CD4-positive, alpha-beta T cell treated with Interleukin-21 for 1 hour (primary cell): ENCODE measurements at places on chromosomes 2 and 18.

GRCh38 chr2:98446850-98447249, 2.2 kb downstream of the INPP4A start:
- DNase-seq, result no peak

DNA sequence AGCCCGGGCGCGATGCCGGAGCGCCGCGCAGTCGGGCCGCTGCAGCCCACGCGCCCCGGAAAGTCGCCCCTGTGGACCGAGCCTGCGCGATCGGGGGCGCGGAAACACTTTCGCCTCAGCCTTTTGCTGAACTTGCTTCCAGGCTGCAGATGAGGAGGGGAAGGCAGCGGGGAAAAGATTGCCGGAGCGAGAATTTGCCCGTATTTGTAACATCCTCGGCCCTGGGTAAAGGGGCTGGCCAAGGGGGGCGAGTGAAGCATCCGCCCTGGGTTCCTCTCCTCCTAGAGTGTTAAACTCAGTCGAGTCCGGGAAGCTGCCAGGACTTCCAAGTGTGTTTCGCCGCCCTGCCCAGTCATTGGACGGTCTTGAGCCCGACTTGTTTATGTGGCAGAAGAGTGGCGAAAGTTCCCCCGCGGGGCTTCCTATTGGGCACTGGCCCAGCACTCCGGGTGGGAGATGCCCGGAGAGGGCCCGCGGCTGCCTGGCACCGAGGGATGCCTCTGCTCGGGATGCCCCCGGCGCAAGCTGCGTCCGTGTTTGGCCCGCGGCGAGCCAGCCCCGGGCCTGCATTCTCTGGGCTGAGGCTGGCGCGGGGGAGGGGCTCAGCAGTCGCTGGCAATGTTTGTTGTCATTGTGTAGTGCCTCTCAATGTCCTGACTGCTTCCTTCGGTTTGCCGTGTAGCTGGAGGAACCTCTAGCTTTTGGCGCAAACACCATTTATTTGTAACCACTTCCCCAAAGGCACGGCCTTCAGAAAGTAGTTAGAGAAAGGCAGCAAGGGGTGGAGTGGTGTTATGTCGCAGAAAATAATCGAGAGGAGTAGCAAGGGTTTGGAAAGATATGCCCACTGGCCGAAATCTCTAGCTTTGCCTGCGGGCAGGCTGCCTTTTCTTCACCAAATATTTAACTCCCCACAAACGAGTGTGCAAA, 1.1 kb downstream of the CYBRD1 start:
- DNase-seq, result peak; percentile 13

DNA sequence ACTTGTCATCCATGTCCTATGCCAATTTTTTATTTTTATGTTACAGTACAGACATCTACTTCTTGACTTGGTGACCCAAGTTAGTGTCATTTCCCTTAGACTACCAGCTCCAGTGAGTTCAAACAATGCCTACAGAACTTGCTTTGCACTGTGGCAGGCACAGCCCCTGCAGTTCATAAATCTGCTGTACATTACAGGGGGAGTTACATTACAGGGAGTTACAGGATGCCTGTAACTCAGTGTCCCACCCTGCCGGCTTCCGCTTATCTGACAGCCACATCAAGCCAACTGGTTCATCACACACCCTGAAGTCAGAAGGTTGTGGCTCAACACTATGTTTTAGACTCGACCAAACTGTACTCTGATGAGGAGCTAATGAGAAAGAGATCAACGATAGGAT, 7.8 kb upstream of the NPAS2 start:
- no peak for DNase-seq

DNA sequence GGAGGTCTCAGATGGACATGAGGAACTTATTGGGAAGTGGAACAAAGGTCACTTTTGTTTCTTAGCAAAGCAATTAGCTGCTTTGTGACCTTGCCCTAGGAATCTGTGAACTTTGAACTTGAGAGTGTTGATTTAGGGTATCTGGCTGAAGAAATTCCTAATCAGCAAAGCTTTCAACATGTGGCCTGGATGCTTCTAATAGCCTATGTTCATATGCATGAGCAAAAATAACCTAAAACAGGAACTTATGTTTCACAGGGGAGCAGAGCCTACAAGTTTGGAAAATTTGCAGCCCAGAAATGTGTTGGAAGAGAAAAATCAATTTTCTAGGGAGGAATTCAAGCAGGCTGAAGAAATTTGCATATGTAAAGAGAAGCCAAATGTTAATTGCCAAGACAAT, 405.8 kb upstream of the SALL3 start:
- no peak for DNase-seq

GRCh38 chr2:163155279-163155883, 316.8 kb upstream of the KCNH7 start:
- DNase-seq, result no peak

GRCh38 chr18:635171-635570, 22.3 kb upstream of the TYMS start:
- DNase-seq, result no peak

GRCh38 chr2:81250270-81250669, 945.7 kb upstream of the LRRTM1 start:
- DNase-seq, result no peak

GRCh38 chr2:2667690-2668089, 336.6 kb upstream of the MYT1L start:
- DNase-seq, result no peak

DNA sequence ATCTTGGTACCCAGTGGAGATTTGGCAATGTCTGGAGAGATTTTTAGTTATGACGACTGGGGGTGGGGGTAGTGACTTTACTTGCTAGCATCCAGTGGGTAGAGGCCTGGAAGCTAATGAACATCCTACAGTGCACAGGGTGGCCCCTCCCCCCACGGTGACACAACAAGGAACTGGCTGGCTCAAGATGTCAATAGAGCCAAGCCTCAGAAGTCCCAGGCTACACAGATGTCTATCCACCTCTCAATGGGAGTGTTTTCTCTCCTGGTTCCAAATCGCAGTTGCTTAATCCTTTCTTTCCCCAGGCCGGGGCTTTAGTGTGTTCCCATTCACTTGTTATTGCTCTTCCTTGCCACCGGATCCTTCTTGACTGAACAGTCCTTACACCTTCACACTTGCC, 9.3 kb upstream of the CCBE1 start:
- no peak for DNase-seq

GRCh38 chr2:205895981-205896655, 189.9 kb downstream of the INO80D start:
- DNase-seq, result no peak

DNA sequence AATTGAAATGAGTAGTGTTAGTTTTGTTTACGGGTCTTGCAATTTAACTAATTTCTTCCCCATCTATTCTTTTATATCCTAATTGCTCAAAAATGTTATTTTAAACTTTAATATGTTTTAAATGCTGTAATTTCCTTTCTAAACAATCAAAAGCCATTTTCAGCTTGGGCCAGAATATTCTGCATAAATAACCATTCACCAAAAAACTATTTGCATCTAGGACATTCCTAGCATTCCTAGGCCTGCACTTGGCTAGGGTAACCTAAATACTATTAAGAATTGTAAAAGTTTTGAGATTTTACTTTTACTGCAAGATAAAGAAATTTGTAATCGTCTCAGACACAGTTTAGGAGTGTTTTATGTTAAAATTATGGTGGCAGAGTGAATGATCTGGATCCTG, 7.8 kb upstream of the ETAA1 start:
- no peak for DNase-seq

- DNase-seq, result no peak
These were observed 115.2 kb upstream of the NPAS2 start for GRCh38 chr2:100704711-100705110.

- no peak for DNase-seq
These were observed 167.4 kb downstream of the SP3 start for GRCh38 chr2:173797586-173798263.

GRCh38 chr18:3451183-3451988, 1.4 kb downstream of the TGIF1 start:
- DNase-seq, result peak; percentile 85

DNA sequence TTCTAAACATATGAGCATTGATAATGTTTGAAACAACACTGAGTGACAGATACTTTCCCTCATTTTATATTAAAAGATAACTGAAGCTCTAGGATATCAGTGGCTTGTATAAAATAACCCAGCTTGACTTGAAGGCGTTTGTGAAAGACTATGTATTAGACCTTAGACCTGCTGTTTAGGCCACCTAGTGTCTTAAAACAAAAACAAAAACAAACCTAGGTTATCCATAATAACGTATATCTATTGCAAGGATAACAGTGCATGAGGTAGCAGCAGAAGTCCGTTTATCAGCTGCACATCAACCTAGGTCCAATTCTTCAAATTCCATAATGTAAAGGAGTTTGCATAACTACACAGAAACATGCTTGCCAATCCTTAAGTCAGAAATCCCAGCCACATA, 79.5 kb upstream of the MAP2 start:
- DNase-seq, result no peak

DNA sequence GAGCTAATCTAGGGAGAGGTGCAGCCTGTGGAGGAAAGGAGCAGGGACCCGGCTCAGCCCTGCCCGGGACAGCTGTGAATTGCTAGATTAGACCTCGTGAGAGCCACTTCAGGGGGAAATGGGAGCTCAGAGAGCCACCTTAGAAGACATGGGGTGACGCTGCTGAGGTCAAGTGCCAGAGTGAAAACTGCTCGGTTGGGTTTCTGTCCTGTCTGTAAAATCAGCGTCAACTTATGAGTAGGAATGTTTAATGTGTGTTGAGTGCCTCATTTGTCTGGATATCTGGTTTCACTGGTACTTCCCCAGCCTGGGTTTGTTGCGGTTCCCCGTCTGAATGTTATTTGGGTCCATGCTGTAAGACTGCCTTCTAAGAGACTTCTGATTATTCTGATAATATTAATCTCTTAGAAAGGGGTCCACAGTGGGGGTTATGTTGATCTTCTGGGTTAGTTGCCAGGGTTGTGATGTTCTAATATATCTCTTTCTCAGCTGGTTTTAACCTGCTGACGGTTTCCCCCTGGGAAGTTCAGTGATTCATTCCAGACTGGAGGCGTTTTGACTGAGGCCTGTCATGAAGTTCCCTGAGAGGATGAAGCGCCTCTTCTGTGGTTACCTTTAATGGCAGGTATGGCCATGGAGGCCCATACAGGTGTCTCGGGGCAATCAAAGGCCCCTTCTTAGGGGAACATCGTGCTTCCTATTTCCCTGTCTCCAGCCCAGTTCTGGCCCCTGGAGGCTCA, 175.9 kb downstream of the SH3RF3 start:
- no peak for DNase-seq

DNA sequence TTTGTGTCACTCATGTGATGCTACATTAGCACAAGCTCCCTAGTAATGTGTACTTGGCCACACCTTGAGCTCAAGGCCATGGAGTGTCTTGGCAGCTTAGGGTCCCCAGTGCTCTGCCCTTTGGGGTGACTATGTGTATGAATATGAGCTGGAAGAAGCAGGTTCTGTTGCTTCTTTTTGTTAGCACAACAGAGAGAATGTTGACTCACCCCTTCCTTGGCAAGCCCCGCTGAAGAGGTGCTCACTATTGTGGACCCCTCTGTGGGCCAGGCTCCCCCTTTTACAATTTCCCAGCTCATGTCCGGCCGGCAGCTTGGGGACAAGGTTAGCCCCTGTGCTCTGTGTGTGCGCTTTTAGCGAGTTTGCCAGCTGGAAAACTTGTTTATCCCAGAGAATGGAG, 48.1 kb downstream of the DGKD start:
- DNase-seq, result no peak

DNA sequence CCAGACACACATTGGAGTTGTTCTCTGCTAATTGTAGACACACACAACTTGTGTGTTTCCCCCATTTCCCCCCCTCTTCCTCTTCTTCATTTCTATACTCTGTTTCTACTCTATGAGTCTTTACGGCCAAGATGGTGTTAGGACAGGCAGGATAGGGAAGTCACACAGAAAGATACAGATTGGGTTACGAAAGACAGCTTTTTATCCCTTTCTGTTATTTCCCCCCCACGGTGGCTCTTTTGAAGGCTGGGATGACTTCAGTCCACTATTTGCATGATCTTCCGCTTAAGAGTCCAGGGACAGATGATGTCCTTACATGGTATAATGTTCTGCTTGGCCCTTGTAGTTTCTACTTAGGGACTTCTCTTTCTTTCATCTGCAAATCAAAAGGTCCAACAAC, 1.6 kb upstream of the EMILIN2 start:
- DNase-seq, result peak; percentile 15

DNA sequence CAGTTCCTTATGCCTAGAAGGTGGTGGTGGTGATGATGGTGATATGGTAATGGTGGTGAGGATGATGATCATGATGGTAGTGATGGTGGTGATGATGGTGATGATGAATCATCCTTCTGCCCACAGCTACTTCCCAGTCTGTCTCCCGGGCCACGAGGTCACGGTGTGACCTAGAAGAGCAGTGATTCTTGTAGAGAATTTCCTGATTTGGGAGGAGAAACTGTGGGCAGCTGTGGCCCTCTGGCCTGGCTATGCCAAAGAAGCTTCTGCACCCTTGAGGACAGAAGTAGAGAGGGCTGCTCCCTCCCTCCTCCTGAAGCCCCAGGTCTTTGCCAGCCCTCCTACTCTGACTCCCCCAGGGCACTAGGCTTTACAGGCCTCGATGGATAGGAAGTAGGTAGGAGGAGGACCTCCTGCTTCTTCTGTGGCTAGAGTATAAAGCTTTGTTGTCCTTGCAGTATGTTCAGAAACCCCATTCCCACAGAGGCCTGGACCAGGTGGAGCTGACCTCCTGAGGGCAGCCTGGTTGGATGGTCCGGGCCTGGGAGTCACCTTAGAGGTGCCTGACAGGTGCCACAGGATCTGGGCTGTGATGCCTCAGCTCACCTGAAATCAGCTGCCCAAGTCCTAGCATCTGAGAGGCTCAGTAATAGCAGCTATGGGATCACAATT, 57.9 kb upstream of the EPAS1 start:
- DNase-seq, result no peak

DNA sequence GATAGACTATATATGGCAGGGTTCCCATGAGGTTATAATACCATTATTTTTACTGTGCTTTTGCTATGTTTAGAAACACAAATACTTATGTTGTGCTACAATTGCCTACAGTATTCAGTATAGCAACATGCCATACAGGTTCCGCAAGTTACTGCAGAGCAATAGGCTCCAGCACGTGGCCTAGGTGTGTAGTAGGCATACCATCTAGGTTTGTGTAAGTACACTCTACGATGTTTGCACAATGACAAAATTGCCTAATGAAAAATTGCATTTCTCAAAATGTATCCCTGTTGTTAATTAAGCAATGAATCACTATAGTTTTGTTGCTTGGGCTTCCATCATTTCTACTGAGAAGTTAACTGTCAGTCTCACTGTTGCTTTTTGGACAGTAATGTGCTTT, 9.8 kb downstream of the CD302 start:
- no peak for DNase-seq

GRCh38 chr2:52931660-52932059, 835.9 kb upstream of the CHAC2 start:
- DNase-seq, result no peak

- no peak for DNase-seq
These were observed 9.4 kb downstream of the MTERF4 start for GRCh38 chr2:241092677-241093076.
